ENCODE measurements at places on chromosomes 3 and 15. TPM values are rescaled to one million over a fixed set of nuclear protein-coding genes. Genes with fewer than 3 reads are reported as not detected.

Gene SAXO2
- 9.0 TPM for total RNA-seq

Gene CKMT1A
- 6.2 TPM for total RNA-seq

DNA sequence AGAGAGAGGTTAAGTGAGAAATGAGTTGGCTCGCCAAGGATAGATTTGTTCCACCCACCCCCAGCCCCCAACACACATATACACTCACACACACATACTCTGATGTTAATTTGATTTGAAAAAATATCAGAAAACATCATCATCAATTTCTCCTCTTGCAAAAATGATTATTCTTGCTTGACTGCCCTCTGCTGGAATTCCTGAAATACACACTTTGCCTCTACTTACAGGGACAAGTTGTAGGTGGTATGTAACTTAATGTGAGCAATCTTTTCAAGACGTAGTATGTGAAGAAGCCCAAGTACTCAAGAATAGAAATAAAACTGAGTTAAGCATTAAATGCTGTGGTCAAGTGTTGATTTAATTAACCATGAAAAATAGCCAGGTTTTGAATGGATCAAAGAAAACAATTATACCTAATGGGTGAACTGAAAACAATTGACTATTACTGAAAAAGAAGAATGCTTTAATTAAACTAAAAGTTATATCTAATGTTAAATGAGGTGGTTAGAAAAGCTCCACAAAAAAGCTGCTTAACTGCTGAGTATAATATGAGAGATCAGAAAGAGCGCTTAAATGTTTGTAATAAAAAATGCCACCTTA lies 46.6 kb upstream of the MDFIC2 start:
- no peak overlapping the region for H3K27ac ChIP-seq
- DNase-seq: no peak
- no peaks in the 10 kb centered on the region for H3K27me3 ChIP-seq
- H3K4me3 ChIP-seq: no peak overlapping the region
- H3K36me3 ChIP-seq: no peaks in the 10 kb centered on the region

DNA sequence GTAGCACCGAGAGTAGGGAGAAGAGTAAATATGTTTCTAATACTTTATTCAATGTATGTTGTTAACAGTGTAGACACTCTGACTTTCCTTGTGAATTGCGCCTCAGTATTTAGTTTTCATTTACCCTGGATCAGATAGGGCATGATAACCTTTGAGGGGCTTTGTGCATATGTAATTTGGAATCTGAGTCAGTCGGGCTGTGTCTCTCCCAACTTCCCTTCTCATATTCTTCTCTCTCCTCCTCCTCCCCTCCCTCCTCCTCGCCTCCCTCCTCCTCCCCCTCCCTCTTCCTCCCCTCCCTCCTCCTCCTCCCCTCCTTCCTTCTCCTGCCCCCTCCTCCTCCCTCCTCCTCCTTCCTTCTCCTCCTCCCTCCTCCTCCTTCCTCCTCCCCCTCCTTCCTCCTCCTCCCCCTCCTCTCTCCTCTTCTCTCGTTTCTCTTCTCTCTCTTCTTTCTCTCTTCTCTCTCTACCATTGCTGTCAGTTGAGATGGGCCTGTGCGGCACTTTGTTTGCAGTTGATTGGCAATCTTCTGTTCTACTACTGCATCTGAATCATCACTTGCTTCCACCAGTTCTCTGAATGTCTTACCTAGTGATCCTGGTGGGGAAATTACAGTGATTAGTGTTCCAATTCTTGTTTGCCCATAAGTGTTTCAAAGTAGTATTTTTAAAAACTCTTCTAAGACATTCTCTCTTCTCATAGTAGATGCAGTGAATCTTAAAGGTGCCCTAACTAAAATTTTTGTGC lies 162.3 kb downstream of the PGPEP1L start:
- H3K4me1 ChIP-seq: no peaks in the 10 kb centered on the region
- no peak overlapping the region for H3K27ac ChIP-seq
- H3K36me3 ChIP-seq: no peaks in the 10 kb centered on the region
- no peaks in the 10 kb centered on the region for H3K27me3 ChIP-seq
- H3K4me3 ChIP-seq: no peak overlapping the region

DNA sequence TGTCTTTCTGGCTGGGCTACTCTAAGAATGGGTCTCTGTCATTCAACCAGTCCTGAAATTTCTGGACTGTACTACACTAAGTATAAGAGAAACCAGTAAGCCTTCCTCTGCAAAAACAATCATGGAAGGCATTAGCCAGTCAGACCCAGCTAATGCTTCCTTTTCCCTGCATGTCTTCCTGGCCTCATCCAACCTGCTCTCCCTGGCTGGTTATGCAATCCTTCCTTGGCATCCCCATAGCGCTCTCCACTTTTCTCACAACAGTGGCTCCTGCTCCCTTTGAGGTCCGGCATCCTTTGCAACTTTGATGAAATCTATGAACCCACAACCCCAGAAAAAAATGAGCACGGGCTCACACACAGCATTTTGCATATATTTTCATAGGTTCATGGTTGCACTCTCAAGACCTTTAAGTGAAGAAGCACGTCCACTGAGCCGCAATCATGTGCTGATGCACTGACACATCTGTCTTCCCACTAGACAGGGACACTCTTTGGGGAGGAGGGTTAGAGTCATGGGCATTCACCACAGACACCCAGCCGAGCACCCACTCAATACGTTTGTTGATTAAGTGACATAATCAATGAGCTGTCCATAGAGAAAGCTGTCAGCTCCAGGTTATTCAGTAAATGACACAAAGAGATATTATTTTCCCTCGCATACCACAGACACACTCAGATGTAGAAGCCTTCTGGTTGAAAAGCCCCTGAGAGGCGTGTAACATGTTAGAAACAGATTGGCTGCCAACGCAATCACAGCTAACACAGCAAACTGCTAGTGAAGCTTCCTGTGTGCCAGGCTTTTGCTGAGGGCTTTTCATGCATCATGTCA lies 66.7 kb downstream of the PLD1 start:
- H3K36me3 ChIP-seq: no peaks in the 10 kb centered on the region
- peaks cover 8% of the 10 kb centered on the region for H3K4me1 ChIP-seq
- H3K27ac ChIP-seq: no peak overlapping the region
- no peak overlapping the region for H3K4me3 ChIP-seq
- H3K27me3 ChIP-seq: no peaks in the 10 kb centered on the region

- H3K4me1 ChIP-seq: peaks cover 3% of the 10 kb centered on the region
- no peaks in the 10 kb centered on the region for H3K27me3 ChIP-seq
- H3K4me3 ChIP-seq: no peak overlapping the region
Observed at GRCh38 chr15:84929795-84930603, 45.5 kb downstream of the SLC28A1 start.

Gene PRKCD
- total RNA-seq: 73.2 TPM

Gene RASL12
- 24.3 TPM for total RNA-seq

Gene MAGEL2
- 1.6 TPM for total RNA-seq

DNA sequence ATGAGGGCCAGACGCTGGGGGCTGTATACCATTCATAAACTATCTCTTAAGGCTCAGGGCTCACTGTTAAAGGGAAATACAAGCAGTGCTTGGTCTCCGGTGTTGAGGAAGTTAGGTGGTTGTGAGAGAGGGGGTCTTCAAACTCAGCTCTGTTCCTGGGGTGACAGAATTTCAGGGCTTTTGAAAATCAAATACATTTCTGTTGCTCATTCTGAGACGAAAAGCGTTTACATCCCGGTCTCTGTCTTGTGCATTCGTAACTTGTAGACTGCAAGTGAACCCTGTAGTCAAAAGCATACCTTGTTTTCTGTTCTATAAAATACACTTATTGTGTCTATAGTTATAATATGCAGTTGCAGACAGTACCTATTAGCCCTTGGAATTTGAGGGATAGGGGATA lies 1.7 kb downstream of the SLCO3A1 start:
- H3K4me1 ChIP-seq: peaks cover 73% of the 10 kb centered on the region
- H3K27me3 ChIP-seq: no peaks in the 10 kb centered on the region
- no peaks in the 10 kb centered on the region for H3K36me3 ChIP-seq
- peak overlapping the region; percentile 98 for H3K27ac ChIP-seq
- H3K4me3 ChIP-seq: peak overlapping the region; percentile 81

Gene RASGRP1
- total RNA-seq: 3.3 TPM

DNA sequence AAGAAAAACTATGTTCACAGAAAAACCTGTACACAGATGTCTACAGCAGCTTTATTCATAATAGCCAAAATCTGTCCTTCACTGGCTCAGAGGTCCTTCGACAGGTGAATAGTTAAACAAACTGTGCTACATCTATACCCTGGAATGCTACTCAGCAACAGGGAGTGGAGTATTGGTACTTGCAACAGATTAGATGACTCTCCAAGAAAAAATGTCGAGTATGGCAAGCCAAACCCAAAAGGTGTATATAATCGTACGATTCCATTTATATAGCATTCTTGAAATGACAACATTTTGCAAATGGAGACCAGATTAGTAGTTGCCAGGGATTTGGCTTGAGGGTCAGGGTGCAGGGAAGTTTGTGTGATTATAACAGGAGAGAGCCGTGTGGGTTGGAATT lies 22.4 kb upstream of the RGMA start:
- no peak overlapping the region for H3K4me3 ChIP-seq
- H3K36me3 ChIP-seq: no peaks in the 10 kb centered on the region
- DNase-seq: no peak
- no peaks in the 10 kb centered on the region for H3K4me1 ChIP-seq
- H3K27ac ChIP-seq: no peak overlapping the region

GRCh38 chr15:58472821-58473581 lies 41.2 kb downstream of the LIPC start:
- DNase-seq: no peak
- H3K4me1 ChIP-seq: peaks cover 64% of the 10 kb centered on the region
- no peaks in the 10 kb centered on the region for H3K27me3 ChIP-seq
- peak overlapping the region; percentile 31 for H3K27ac ChIP-seq
- no peaks in the 10 kb centered on the region for H3K36me3 ChIP-seq
- H3K4me3 ChIP-seq: no peak overlapping the region

Gene CILP
- 1.4 TPM for total RNA-seq

- peaks cover 45% of the 10 kb centered on the region for H3K4me1 ChIP-seq
- H3K36me3 ChIP-seq: no peaks in the 10 kb centered on the region
- H3K27ac ChIP-seq: no peak overlapping the region
- no peak overlapping the region for H3K4me3 ChIP-seq
- H3K27me3 ChIP-seq: no peaks in the 10 kb centered on the region
- DNase-seq: no peak
Observed at GRCh38 chr3:12356175-12356574, 67.3 kb downstream of the PPARG start.

- DNase-seq: no peak
Observed at GRCh38 chr15:75199357-75199940, 2.2 kb upstream of the C15orf39 start.

- no peaks in the 10 kb centered on the region for H3K4me1 ChIP-seq
- no peak for DNase-seq
- no peaks in the 10 kb centered on the region for H3K36me3 ChIP-seq
- no peak overlapping the region for H3K4me3 ChIP-seq
- no peaks in the 10 kb centered on the region for H3K27me3 ChIP-seq
Observed at GRCh38 chr3:11953350-11953749, 50.8 kb upstream of the SYN2 start.

GRCh38 chr3:49013738-49014660 lies 4.4 kb downstream of the DALRD3 start:
- peaks cover 8% of the 10 kb centered on the region for H3K4me1 ChIP-seq
- no peaks in the 10 kb centered on the region for H3K36me3 ChIP-seq
- no peak overlapping the region for H3K4me3 ChIP-seq
- no peak overlapping the region for H3K27ac ChIP-seq
- DNase-seq: no peak

Gene ERICH6
- not detected for total RNA-seq

Gene LCTL
- total RNA-seq: not detected

DNA sequence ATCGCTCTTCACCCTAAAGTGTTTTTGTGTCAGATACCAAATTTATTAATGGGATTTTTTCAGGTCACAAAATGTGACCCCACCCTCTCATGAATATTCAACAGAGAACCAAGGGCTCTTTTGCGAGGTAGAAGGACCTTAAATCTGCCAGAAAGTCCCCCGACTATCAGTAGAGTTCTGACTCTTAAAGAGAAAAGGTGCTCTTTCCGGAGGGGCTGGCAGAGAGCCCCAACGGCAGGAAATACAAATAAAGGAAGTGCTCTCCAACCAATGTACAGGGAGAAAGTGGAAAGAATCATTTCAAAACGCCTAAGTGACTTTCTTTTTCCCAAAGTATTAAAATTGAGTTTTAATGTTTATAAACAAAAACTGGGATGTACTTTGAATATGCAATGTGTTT lies 517.2 kb downstream of the FOXP1 start:
- no peaks in the 10 kb centered on the region for H3K36me3 ChIP-seq
- no peaks in the 10 kb centered on the region for H3K27me3 ChIP-seq
- H3K4me3 ChIP-seq: peak overlapping the region; percentile 72
- DNase-seq: no peak
- peaks cover 29% of the 10 kb centered on the region for H3K4me1 ChIP-seq

DNA sequence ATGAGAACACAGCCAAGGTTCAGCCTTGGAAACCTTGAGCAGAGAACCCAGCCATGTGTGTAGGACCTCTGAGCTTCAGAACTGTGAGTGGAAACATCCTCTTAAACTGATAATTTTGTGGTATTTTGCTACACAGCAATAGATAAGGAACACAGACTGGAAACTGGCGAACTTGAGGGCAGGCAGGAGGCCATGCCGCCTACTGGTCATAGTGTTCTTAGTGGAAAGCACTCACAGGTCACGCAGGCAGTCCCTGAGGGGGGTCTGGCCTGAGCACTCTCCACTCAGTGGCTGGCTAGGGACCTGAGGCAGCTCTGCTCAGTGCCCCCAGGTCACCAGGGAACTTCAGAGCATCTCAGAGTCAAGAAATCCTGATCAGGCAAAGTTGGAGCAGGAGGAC lies 9.7 kb upstream of the XIRP1 start:
- no peak for DNase-seq
- H3K36me3 ChIP-seq: no peaks in the 10 kb centered on the region
- H3K4me3 ChIP-seq: no peak overlapping the region
- no peak overlapping the region for H3K27ac ChIP-seq

DNA sequence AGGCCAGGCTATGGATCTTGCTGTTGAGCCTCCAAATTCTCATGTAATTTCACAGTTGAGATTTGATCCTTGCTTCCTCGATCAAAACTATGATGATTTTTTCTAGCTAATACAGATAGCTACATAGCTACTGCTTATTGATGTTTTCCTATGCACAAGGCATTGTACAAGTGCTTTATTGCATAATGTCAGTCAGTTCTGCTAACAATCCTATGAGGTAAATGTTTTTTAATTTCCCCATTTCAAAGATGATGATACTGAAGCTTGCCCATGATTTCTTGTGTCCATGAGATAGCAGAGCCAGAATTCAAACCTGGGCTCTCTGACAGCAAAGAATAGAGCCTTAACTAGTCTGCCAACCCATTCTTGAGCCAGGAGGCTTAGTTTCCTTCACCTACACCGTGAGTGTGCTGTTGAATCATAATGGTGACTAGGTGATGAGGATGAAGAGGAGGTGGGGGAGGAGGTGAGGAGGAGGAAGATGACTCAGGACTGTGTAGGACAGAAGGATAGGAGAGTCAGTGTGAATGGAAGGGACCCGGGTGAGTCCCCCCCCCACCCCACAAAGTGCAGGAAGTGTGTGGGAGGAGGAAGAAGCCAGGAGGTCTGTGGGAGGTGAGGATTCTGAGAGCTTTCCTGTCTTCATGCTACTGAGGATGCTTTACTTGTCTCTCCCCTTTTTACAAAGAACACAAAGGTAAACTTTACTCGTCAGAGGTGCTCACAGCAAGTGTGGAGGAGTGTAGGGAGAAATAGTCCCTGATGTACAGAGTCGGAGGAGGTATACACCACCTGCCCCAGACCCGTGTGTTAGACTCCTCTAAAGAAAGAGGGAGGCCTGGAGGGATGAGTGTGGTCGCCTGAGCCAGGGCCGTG lies 3.6 kb downstream of the TAGLN3 start:
- peaks cover 33% of the 10 kb centered on the region for H3K27me3 ChIP-seq
- DNase-seq: no peak
- peaks cover 12% of the 10 kb centered on the region for H3K4me1 ChIP-seq
- no peak overlapping the region for H3K27ac ChIP-seq
- H3K4me3 ChIP-seq: no peak overlapping the region

- H3K4me1 ChIP-seq: no peaks in the 10 kb centered on the region
- DNase-seq: no peak
- H3K27ac ChIP-seq: no peak overlapping the region
- no peak overlapping the region for H3K4me3 ChIP-seq
- no peaks in the 10 kb centered on the region for H3K27me3 ChIP-seq
Observed at GRCh38 chr3:110969229-110970211, 102.1 kb upstream of the NECTIN3 start.
